ENCODE measurements at places on chromosomes 5 and 9. TPM values are rescaled to one million over a fixed set of nuclear protein-coding genes. Genes with fewer than 3 reads are reported as not detected.

Gene IFNA21
- not detected for total RNA-seq

Gene SLC2A6
- total RNA-seq: 19.9 TPM

Gene ITK
- total RNA-seq: not detected

Gene RASGRF2
- total RNA-seq: 1.2 TPM

Gene DIPK1B
- total RNA-seq: 8.0 TPM

Gene CLIC3
- 2.3 TPM for total RNA-seq

Gene PARP8
- 0.20 TPM for total RNA-seq

Gene IFNA2
- total RNA-seq: not detected

Gene SLC36A2
- not detected for total RNA-seq

All from A549 treated with Hydrocortisone at 1 μM for 4 hours (cell line).